ENCODE measurements at places on chromosomes 7 and 10.

DNA sequence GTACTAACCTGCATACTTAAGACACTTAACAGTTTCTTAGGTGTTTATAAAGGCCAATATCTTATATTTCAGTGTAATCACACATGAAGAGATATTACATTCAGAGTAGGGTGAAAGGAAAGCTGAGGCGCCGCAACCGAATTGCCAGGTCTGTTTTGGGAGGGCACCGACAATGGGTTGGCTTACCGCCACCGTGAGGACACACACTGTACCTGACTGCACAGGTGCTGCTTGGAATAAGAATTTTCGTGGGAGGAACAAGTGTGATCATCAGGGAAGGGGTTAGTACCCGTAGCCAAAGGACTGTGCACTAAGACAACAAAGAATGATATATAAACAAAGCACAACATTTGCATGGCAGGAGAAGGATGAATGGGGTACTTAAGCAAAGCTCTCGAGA is 591.8 kb downstream of the SUGCT start:
- DNase-seq: no peak

DNA sequence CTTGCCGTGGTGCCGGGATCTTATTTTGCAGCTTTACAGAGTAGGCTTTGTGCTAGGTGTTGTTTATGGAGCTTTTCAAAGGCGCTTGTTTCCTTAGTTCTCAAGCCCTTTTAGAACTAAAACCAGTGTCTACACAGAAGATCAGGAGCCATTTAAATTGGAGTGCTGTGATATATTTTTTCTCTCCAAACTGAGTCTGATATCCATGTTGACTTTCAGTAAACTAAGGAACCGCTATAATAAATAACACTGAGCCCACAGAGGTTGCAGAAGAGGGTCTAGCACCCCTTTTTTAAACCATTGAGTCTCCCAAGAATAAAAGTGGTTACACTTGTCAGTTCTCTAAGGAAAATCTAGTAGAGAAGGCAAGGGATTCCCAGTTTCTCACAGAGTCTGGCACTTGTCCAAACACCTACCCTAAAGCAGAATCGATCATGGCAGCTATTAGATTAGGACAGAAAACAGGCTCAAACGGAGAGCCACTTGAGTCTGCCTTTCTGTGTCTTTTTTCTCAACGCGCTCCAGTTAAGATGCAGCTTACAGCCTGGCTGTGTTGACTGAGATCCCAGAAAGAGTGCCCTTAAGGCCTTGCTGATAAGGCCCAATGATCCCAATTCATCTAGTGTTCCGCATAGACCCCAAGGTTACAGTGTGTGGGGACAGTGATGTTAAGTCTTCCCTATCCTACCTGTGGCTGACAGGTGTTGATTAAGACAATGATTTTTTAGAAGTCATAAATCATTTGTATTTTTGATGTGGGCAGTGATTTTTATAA is 804 bp downstream of the TMEM106B start:
- DNase-seq: no peak

DNA sequence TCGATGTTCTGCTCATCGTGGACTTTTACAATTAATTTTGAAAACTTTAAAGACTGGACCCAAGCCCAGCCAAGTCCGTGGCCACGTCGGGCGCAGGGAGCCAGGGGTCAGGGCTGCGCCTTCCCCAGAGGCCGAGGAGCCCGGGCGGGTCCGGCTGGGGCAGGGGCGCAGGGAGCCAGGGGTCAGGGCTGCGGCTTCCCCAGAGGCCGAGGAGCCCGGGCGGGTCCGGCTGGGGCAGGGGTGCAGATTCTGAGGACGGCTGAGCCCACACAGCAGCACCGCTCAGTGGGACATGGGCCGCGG is 75.2 kb downstream of the MICALL2 start:
- no peak for DNase-seq

- no peak for DNase-seq
These were observed 638.7 kb downstream of the PARD3 start for GRCh38 chr10:34176351-34176750.

- no peak for DNase-seq
These were observed 6.1 kb upstream of the MYOZ1 start for GRCh38 chr10:73647211-73647874.

GRCh38 chr10:1677307-1677939 is 59.9 kb downstream of the ADARB2 start:
- DNase-seq: no peak

- DNase-seq: no peak
These were observed 103.8 kb upstream of the PARD3 start for GRCh38 chr10:34918776-34919315.

DNA sequence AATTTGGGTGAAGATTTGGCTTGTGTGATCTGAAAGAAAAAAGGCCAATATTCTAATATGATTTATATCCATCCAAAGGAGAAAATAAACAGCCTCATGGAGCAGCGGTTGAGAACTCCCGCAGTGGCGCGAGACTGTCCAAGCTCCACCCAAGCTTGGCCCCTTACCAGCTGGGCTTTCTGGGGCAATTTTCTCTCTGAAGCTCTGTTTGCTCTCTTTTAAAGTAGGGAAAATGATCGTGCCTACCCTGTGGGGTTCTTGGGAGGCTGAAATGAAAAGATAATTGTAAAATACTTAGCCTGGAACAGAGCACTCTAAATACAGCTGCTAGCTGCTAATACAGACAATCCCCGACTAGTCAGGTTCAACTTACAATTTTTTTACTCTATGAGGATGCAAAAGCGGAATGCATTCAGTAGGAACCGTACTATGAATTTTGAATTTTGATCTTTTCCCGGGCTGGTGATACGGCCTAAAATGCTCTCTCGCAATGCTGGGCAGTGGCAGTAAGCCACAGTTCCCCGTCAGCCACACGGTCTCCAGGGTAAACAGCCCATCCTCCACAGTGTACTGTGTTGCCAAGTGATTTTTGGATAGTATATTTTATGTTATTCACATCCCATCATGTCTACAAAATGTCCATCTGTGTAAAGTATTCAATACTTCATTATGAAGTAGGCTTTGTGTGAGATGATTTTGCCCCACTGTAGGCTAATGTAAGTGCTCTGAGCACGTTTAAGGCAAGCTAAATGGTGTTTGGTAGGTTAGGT is 137.7 kb downstream of the CHN2 start:
- DNase-seq: peak; percentile 97

GRCh38 chr10:14008740-14009080 is 322.0 kb downstream of the FRMD4A start:
- DNase-seq: no peak

DNA sequence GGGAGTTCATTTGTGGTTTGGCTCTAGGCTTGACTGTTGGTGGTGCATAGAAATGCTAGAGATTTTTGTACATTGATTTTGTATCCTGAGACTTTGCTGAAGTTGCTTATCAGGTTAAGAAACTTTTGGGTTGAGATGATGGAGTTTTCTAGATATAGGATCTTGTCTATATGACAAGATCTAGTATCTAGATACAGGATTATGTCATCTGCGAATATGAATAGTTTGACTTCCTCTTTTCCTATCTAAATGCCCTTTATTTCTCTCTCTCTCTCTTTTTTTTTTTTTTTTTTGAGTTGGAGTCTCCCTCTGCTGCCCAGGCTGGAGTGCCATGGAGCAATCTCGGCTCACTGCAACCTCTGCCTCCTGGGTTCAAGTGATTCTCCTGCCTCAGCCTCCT is 62.9 kb downstream of the MGAM2 start:
- no peak for DNase-seq

- no peak for DNase-seq
These were observed 167.5 kb upstream of the PODXL start for GRCh38 chr7:131723926-131724325.

- DNase-seq: no peak
These were observed 1109.8 kb upstream of the AUTS2 start for GRCh38 chr7:68488341-68489060.

GRCh38 chr7:9822458-9823290 is 1151.0 kb upstream of the PHF14 start:
- DNase-seq: no peak

GRCh38 chr7:42242381-42242780 is 5.4 kb upstream of the GLI3 start:
- DNase-seq: no peak

GRCh38 chr10:105793071-105793470 is 1152.0 kb downstream of the SORCS3 start:
- DNase-seq: no peak

GRCh38 chr10:128527711-128528110 is 401.5 kb upstream of the MKI67 start:
- no peak for DNase-seq

DNA sequence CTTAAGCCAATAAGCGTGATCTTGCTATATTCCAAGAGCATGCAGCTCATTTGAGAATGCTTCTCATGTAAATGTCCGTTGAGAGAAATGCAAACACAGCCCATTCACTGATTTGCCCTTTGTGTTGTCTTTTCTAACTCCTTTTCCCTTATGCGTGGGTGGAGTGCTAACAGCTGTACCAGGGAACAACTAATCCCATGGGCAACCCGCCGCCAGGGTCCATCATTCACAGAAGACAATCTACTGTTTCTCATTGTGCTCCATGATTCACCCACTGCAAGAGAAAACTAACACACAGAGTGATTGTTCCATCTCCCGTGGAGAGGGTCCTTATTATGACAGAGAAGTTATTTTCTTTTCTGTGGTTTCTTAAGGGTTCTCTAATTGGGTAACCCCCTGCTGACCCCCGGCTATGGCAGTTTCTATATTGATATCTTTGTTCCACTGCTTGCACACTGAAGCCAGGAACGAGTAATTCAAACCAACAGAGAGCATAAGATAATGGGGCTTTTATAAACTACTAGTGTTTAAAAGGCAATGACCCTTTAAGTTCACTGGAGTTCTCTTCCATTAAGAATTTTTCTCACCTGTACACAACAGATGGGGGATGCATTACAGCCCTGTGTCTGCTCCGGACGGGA is 298.7 kb downstream of the BAMBI start:
- no peak for DNase-seq

DNA sequence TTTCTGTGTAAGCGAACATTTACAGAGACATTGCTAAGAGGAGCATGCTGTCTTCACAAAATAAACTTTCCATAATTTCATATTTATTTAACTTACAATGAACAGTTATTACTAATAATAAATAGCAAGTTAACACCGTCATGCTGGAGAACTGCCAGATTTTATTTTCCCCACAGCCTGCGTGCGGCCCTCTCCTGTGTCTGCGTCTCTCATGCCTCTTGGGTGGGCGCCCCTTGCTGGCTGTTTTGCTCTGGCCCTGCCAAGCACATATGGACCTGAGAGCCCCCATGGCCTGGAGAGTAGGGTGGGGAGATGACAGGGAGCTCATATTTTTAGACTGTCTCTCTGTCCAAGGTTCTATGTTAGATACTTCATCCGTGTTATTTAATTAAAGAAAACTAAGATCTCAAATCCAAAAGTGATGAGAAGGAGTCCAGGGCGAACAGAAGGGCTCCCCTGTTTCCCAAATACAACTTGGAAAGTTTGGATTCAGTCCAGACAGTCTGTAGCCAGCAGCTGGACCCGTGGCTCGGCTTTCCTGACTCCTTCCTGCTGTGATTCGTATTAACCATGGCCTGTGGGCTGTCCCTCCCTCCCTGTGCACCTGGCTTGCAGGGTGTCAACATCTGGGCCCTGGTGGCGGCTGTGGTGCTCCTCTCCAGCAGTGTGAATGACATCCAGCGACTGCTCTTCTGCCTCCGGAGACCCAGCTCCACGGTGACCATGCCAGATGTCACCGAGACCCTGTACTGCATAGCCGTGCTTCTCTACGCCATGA is 20.5 kb downstream of the FBH1 start:
- no peak for DNase-seq

GRCh38 chr7:13017881-13018280 is 330.4 kb downstream of the ARL4A start:
- DNase-seq: no peak

DNA sequence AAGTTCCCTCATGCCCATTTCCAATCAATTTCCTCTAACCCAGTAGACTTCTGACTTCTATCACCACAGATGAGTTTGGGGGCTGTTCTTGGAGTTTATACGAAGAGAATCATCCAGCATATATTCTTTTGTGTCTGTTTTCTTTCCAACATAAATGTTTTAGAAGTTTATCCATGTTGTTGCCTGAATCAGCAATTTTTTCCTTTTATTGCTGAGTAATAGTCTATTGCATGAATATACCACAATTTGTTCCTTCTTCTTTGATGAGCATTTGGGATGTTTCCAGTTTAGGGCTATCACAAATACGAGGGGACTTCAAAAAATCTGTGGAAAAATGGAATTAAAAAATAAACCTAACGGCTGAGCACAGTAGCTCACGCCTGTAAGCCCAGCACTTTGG is 26.2 kb downstream of the COPG2 start:
- no peak for DNase-seq

- DNase-seq: no peak
These were observed 49.4 kb downstream of the VWC2 start for GRCh38 chr7:49822856-49823255.

DNA sequence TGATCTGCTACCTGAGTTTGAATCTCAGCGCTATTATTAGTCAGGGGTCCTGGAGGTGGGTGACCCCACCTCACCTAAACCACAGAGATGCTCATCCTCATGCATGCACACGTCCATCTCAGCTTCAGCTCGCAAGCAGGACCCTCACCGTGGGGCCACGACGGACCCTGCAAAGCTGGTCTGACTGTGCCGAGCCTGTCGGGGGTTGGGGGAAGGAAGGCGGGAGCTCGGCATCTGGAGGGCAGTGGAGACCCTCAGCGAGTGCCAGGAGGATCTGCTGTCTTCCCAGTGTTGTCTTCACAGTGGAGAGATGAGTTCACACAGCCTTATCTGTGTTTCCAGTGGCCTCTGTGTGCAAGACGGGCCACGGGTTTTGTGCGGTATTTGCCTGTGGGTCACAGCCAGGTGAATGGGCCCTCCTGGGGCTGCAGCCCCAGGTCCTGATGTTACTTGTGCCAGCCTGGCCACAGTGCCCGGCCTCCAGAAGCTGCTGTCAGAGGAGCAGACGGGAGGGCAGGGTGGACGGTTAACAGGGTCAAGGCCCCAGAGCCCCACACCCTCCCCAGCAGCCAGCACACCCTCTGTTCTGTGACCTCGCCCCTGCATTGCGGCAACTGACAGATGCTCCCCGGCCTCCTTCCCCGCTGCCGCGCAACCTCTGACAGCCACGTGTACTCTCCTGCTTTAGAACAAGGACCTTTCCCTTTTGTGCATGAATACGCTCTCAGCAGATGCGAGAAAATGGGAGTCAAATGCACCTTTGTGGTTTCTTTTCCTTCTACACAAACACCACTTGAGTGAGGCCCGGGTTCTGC is 528.8 kb downstream of the DNAJB6 start:
- no peak for DNase-seq

DNA sequence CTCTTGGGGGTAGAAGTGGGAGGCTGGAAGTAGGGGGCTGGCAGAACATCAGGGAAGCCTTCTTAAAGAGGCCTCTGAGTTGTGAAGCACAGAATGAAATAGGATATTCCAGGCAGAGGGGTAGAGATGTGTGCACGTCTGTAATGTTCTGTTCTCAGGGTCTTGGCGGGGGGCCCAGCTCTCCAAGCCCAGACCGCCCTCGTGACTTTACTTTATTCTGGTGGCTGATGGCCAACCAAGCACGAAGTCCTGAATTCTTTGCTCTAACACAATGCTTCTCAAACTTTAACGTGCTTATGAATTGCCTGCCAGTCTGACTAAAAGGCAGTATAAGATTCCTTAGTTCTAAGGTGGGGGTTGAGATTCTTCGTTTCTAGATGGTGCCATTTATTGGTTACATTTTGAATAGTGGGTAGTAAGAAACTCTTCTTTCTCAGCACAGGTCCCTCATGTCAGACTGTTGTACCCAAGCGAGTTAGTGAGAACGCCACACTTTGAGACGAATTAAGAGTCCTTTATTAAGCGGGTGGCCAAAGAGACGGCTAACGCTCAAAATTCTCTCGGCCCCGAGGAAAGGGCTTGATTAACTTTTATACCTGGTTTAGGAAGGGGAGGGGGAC is 8.2 kb downstream of the PRXL2A start:
- no peak for DNase-seq
